Non-pigmented ciliary epithelial cell (primary cell): ENCODE measurements at places on chromosomes 11 and 22.

DNA sequence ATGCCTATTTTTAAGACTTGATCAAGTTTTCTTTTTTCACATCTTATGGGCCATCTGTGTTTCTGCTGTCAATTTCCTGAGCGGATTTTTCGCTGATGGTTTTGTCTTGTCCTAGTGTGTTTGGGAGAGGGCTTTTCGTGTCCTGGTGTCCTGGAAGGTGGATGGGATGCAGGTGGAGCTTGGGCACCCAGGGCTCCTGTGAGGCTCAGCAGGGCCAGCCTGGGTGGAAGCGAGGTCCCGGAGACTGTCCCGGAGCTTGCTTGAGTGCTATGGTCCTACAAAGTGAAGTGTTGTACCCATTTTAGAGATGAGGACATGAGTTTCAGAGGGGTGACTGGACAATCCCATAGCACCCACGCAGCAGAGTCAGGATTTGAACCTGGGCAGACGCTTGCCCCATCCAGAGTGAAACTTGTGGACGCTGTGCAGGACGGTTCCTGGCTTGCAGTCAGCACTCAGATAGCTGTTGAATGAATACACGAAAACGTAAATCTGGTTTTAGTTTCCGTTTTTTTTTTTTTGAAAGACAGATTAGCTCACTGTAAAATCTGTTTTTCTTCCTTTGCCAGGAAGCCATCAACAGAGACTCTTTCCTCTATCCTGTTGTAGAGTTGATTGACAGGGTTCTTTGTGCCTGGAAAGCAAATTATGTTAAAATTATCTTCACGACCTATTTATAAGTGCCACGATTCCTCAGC is 64.1 kb downstream of the TBC1D22A start:
- DNase-seq = no peak

- no peak for DNase-seq
Observed at GRCh38 chr22:32692371-32692770, 109.1 kb upstream of the TIMP3 start.

- no peak for DNase-seq
Observed at GRCh38 chr11:103970701-103971249, 65.7 kb upstream of the DDI1 start.

- DNase-seq = no peak
Observed at GRCh38 chr22:45977003-45977411, at the start of gene WNT7B. TSS of gene WNT7B (minus strand) at chr22:45977162. CDS start at chr22:45976754, 408 bp downstream.

DNA sequence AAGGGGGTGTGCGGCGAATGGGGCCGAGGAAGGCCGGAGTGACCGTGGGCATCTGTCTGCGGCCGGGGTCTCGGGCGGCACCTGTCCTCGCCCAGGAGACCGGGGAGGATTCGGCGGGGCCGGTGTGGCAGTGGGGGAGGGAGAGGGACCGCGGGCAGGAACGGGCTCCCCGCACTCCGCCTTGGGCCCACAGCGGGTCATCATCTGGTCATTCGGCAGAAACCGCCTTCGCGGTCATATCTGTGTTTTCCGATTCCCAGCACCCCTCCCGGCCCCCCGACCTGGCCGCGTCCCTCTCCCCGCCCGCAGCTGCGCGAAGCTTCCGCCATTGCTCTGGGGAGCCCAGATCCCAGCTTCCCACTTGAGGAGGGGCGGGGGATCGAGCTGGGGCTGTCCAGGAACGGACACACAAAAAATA is 824 bp upstream of the CBX6 start:
- DNase-seq = no peak

DNA sequence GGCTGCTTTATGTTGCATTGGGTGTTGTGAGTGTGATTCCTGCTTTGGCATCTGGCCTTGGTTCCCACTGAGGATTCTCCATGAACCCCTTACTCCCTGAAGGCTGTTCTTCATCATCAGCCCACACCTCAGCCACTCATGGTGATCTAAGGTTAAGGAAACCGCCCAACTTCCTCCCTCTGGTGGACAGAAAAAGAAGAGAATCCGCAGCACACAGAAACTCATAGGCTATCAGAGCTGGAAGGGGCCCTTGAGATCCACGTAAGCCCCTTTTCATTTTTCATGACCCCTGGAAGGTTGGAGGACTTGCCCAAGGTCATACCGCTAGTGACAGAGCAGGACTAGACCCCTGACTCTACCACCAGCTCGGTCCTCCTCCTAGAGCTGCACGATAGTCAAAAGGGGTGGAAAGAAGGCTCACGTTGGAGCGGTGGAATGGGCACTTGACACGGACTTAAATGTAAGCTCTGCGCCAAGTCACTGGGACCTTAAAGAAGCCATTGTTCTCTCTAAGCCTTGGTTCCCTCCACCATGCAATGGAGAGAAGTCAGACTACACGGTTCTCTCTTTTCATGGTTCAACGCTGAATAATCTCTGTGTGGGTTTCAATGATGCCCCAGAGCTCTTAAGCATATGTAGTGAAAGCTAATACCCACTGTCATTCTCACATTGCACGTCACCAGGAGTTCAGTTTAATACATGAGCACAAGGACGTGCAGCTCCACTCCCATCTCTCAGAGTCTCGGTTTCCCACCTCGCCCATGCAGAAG is 83.6 kb upstream of the CRTAM start:
- no peak for DNase-seq

GRCh38 chr11:19604679-19605375 is 107.8 kb upstream of the NAV2 start:
- DNase-seq = no peak

- no peak for DNase-seq
Observed at GRCh38 chr22:23178512-23179254, 1.6 kb upstream of the BCR start.

- DNase-seq = no peak
Observed at GRCh38 chr22:39268645-39269044, 23.9 kb upstream of the PDGFB start.

DNA sequence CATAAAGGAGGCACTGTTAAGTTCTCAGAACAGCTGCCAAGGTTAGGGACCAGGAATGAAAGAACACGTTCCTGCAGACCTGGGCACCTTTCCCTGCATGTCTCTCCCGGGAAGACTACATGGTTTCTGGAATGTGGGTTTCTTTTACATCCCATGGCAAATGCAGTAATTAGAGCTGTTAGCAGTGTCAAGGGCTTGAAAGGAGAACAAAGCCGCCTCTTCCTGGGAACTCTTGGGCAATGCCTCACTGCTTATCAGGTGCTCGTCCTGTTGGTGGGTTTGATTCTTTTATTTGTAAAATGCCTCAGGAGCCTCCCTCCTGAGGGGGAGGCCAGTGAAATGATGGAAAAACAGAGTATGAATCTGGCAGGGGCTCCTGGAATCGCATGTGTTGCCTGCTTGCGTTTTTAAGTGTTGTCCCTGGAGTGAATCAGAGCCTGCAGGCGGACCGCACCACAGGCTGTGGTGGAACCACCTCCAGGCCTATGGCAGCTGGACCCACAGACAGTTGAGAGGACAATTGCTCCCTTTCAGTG is 723 bp upstream of the C22orf31 start:
- no peak for DNase-seq

- DNase-seq = no peak
Observed at GRCh38 chr11:94178331-94178730, 49.7 kb downstream of the PANX1 start.

- DNase-seq = no peak
Observed at GRCh38 chr22:28172892-28173670, 254.0 kb upstream of the PITPNB start.

GRCh38 chr11:8604078-8604723 is 10.2 kb upstream of the STK33 start:
- peak; percentile 100 for DNase-seq

GRCh38 chr22:43267981-43268660 is 75.1 kb downstream of the SCUBE1 start:
- DNase-seq = no peak

- peak; percentile 24 for DNase-seq
Observed at GRCh38 chr11:106202935-106203620, 125.6 kb downstream of the AASDHPPT start.

GRCh38 chr11:34382532-34383276 is 24.9 kb upstream of the ABTB2 start:
- DNase-seq = no peak

DNA sequence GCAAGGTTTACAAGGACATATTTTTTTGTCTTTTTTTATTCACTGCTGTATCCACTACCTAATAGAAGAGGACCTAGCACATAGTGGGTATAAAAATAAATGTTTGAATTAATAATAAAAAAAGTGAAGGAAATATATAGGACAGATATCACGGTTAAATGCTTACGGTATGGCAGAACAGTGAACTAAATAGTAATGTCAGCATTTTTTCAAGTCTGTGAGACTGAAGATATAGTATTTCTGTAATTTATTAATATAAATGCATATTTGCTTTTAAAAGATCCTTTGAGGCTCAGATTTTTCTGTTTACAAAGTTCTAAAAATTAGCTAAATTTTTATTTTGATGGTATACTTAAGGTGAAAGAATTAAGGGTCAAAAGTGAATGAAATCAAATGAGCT is 68.6 kb upstream of the CNTN5 start:
- DNase-seq = no peak

DNA sequence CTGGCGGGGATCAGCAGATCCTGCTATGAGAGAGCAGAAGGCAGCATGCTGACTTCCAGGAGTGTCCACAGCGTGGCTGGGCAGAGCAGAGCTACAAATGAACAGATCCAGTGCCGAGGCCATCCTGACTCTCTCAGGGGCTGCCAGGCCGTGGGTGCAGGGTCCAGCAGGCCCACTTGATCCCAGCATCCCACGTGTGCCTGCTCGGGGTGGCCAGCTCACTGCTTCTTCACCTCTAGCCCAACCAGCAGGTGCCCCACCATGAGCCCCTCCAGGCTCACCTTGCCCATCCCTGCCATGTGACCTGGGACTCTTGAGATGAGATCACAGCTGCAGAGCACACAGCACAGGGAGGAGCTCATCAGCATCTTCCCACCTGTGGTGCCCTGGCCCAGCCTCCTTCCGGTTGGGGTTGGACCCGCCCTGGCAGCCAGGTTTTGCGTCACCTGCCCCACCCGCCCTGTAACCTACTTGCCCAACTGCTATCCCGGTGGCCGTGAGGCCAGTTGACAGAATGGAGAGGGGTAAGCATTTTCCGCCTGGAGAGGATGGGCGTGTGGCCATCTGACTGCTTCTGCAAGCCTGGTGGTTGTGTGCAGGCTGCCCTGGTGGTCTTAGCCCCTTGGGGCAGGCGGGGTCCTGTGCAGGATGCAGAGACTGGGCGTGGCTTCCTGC is 11.0 kb downstream of the TANGO2 start:
- DNase-seq = no peak

DNA sequence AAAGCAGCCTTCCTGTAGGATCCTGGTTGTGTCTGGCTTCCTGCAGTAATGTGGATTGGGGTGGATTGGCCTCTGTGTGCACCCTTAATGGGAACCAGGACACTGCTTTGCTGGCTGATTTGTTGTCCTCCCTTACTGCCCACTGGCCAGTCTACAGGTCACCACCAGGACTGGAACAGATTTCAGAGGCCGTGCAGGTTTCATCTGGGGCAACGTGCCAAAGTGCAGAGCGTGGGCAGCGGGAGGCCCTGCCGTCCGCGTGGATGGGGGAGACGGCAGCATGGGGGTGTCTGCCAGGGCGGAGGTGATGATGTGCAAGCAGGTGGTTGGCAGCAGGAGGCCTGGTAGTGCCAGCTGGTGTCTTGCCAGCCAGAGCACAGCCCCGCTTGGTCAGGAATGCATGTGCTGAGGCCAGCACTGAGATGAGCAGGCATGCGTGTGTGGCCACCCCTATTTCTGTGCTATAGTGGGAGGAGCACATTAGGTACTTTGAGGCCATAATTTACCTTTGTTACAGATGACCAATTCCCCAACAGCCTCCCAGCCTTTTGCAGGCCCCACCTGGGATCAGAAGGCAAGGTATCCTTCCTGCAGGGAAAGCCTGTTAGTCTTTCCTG is 24.3 kb downstream of the BCR start:
- DNase-seq = no peak

DNA sequence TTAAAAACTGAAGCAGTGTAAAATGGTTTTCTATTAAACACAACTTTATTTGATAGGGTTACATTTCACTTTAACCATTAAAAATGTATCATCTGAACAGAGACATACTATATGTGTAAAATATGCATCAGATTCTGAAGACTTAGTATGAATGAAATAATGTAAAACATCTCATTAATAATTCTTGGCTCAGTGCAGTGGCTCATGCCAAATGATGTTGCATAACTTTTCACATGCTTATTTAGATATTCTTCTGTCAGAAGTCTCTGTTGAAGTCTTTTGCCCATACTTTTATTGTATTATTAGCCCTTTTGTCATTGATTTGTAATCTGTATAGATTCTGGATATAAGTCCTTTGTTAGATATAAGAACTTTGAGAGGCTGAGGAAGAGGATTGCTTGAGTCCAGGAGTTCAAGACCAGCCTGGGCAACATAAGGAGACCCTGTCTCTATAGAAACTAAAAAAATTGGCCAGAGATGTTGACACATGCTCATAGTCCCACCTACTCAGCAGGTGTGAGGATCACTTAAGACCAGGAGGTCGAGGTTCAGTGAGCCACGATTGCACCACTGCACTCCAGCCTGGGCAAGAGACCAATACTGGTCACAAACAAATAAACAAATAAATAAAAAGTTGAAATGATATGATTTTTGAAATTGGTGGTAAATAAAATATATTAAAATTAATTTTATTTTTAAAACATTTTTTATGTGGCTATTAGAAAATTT is 73.8 kb upstream of the PARVA start:
- no peak for DNase-seq

GRCh38 chr11:73404048-73404447 is 27.8 kb downstream of the RELT start:
- DNase-seq = no peak

- peak; percentile 64 for DNase-seq
Observed at GRCh38 chr11:64864473-64865285, 13.7 kb downstream of the EHD1 start.

DNA sequence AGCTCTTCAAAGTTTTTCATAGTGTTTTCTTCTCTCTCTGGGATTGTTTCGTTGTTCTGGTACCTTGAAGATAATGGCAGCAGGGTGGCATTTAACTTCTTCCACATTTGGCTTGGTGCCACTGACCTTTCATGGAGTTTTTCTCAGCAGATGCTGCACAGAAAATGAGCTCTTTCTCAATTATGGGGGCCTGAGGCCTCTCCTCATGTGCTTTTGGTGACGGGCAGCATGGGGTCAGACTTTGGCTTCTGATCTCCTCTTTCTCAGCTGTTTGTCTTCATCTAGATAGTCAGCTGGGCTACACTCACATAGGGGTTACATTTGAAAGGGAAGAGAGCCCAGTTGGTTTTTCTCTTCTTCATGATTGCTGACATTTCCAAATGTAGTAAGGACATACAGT is 76.3 kb downstream of the FAT3 start:
- DNase-seq = no peak

DNA sequence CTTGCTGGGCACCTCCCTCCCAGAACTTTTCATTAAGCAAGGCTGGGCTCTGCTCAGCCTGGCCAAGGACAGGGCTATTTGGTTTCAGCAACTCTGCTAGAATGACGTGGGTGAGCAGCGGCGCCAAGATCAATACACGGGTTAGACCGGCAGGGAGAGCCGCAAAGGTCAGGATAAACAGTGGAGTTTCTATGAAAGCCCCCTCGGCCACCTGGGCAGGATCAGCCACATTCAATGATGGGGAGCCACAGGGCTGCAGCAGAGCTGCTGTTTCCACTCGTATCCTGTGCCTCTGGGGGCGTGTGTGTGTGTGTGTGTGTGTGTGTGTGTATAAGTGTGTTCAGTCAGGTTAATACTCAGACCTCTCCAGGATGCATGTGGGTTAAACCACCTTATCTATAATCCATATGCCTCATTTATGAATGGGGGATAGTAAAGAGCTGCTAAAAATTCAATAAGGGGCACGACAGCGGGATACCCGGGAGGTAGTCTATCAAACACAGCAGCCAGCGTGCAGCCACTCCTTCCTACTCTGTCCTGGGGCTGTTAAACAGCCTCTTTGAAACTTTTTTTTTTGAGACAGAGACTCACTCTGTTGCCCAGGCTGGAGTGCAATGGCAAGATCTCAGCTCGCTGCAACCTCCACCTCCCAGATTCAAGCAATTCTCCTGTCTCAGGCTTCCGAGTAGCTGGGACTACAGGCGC is 34.8 kb downstream of the MYH9 start:
- DNase-seq = no peak
